Heart right ventricle (tissue), 16 donors: ENCODE measurements at places on chromosomes 7 and 10. TPM values are rescaled to one million over a fixed set of nuclear protein-coding genes. Genes with fewer than 3 reads are reported as not detected.

DNA sequence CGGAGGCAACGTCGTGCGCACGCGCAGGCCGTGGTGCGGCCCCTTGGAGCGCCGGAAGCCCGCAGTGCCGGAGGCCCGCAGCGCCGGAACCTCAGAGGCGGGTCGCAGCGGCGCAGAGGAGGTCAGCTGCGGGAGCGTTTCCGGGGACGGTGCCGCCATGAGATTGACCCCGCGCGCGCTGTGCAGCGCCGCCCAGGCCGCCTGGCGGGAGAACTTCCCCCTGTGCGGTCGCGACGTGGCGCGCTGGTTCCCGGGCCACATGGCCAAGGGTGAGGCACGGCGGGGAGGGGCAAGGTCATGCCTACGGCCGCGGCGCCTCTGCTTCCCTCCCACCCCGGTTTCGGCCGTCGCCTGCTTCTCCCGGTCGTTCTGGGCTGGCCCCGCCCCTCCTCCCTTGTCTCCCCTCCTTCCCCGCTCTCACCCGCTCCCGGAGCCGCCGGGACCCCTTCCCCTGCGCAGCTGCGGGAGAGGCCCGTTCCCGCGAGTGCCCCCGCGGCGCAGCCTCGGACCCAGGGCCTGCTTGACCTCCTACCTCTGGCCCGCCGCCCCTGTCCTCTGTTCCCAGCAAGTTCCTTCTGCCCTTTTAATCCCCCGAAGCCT lies at the start of gene MTG1:
MTG1 (plus strand) TSS at position 94 of the 600 bp plus-strand sequence; CDS start at position 158, 64 bp downstream.
- peak; percentile 98 for DNase-seq

- DNase-seq, result no peak
Measured at GRCh38 chr10:113480851-113481502, 71.9 kb upstream of the HABP2 start.

GRCh38 chr7:116588641-116589594 lies 64.1 kb downstream of the CAV1 start:
- no peak for DNase-seq

DNA sequence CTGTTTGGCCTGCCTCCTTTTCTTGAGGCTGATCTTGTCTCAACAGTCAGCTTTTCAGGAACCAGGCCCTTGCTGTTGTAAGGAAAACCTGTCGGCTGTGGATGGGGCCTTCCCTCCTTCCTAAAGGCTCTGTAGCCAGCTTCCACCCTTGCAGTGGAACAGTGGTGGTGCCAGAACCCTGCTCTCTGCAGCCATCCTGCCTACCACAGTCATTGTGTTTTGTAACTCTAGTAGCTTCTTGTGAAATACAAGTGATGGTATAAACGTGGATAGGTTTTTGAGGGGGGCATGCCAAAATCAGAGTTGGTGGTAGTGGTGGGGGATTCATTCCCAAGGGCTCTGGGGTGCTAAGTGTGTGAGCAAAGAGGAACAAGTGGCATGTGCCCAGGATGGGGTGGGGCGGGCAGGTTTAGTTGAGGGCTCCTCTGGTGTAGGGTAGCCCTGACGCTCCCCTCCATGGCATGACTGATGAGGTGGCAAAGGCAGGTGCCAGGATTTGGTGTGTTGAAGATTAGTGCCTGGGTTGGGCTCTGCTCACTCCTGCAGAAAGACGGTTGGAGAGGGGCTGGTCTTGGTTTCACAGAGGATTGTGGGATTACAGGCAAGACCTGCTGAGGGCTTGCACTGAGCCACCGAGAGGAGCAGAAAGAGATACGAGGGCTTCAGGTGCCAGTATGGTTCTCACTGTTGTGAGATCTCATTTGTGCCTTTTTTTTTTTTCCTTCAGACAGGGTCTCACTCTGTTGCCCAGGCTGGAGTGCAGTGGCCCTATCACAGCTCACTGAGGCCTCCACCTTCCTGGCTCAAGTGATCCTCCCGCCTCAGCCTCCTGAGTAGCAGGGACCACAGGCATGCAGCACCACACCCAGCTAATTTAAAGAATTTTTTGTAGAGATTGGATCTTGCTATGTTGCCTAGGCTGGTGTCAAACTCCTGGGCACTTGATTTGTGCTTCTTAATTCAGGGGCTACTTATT lies 7.4 kb downstream of the TSPAN14 start:
- no peak for DNase-seq

DNA sequence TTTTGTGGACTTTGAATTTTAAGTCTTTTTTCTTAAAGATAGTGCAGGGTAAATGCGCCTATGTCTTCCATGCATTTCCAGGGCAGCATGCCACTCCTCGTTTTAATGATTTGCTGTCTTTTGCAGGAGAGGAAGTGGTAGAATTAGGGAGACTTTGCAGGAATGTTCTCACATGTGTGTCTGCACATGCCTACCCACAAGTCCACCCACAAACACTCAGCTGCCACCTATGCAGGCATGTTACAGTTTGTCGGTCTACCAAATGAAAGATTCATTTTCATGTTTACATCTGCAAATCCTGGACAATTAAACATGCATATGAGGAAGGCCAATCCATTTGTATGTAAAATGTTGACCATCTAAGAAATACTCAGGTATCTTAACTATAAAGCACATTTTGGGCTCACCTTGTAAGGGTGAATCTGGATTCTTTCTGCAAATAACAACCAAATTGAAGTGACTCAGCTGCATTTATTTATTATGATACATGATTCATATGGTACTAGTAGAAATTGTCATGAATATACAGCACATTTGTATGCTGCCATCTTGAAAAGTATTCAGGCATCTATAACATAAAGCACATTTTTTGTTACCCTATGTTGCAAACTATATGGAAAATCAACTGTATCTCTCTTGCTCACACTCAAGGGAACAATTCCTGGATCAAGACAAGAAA lies 4.7 kb upstream of the TEX36 start:
- DNase-seq, result no peak

GRCh38 chr7:54837168-54837567 lies 78.2 kb upstream of the SEC61G start:
- peak; percentile 44 for DNase-seq

- DNase-seq, result no peak
Measured at GRCh38 chr7:141151746-141152145, 77.9 kb downstream of the TMEM178B start.

FOXI2 gene
- 0.19 TPM for polyA plus RNA-seq

SFXN3 gene
- 23.6 TPM for polyA plus RNA-seq

PON1 gene
- polyA plus RNA-seq, result 0.09 TPM

TMEM140 gene
- 6.1 TPM for polyA plus RNA-seq

GPR26 gene
- polyA plus RNA-seq, result not detected
